Right renal cortex interstitium (tissue), 3 donors: ENCODE measurements at places on chromosomes 1 and 21.

GRCh38 chr1:39901714-39902459, at the start of gene MYCL:
TSS of gene MYCL (minus strand) at chr1:39901917. CDS start at chr1:39901434, 483 bp downstream.
- no peak for DNase-seq

GRCh38 chr1:22651941-22652856, 837 bp upstream of the C1QB start:
- no peak for DNase-seq

DNA sequence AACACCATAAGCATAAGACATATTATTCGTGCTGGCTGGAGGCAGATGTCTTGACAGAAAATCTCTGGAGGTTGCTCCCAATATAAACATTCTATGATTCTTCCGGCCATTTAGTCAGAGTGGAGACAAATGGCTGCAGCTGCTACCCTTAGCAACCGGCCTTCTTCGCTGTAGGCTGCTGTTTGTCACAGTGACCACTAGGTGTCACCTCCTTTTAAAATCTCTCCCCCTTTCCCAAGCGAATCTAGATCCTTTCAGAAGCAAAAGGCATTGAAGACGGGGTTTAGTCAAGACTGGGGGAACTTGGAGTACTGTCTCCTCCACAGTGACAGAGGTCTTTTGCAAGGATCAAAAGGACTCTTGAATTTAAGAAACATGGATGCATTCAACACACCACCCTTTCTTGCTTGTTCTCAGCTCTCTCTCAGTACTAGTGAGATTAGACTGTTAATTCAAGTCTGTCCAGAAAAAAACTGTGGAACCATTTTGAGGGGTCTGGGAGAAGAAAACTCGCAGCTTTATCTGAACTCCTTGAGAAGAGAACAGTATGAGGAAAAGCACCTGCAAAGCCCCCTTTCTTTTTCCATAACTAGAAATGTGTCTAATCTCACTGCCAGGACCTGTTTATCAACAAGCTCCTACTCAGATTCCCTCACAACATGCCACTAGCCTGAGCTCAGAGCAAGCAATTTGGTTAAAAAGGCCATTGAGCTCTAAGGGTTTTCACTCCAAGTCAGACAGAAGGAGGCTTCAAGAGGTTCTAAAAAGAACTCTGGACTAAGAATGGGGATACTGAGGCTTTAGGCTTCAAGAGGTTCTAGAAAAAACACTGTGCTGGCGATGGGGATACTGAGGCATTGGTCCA, 408.3 kb upstream of the PLXNA2 start:
- peak; percentile 68 for DNase-seq

DNA sequence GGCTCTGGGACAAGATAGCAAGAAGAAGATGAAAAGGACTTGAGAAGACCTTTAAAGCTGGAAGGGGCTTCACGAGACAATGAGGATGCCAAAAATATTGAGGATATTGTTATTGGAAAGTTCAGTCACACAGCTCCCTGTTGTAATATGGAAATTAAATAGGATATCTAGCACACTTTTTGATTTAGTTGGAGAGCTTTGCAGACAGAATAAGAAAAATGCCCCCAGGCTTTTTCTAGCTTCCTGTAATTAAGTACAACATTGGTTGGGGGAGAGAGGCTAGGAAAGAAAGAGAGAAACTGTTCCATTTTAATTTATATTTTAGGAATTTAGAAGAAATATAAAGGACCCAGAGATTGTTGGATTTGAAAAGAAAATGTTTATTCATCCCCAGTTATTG, 27.5 kb downstream of the RBM11 start:
- no peak for DNase-seq

DNA sequence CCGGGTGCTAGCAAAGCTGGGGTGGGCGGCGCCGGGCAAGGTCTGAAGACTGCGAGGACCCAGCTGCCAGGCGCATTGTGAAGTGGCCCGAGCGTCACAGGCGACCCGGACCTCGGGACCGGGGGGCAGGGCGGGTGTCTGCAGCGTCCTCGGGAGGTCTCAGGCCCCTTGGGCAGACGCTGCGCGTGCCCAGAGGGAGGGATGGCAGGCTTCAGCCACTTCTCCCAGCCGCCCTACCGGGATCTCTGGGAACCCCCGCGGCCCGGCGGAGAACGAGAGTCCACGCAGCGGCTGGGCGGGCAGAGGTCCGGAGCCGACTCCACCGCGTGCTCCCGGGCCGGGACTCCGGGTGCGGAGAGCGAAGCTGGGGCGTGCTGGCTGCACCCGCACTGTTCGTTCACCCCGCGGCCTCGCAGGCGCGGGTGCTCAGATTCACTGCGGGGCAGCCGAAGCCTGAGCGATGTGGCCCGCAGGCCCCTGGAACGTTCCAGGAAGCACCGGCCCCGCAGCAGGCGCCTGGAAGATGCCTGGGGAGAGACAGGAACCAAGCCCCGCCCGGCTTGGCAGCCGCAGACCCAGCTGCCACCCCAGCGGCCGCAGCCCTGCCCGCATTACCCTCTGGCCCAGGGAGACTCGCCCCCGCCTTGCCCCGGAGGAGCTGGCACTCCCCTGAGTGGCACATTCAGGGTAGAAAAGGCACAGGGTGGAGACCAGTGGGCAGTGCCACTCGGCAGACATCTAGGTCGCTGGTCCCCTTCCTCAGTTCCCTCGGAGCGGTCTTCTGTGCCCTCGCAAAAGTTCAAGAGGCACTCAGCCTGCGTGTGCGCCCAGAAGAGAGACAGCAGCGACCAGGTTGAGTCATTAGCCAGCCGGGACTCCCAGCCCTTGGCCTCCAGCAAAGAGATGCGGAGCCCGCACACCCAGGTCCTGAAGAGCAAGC, at the start of gene CCDC185:
TSS of gene CCDC185 (plus strand) at position 141 of the 940 bp plus-strand sequence. CDS start at position 202, 61 bp downstream.
- no peak for DNase-seq

- DNase-seq: no peak
Observed at GRCh38 chr1:110229348-110230001, 19.4 kb downstream of the KCNC4 start.
